NCI-H524 (cell line): ENCODE measurements at places on chromosomes 5 and 9.
A peak's percentile ranks its signal among the peaks of the same experiment; 100 is the strongest.

DNA sequence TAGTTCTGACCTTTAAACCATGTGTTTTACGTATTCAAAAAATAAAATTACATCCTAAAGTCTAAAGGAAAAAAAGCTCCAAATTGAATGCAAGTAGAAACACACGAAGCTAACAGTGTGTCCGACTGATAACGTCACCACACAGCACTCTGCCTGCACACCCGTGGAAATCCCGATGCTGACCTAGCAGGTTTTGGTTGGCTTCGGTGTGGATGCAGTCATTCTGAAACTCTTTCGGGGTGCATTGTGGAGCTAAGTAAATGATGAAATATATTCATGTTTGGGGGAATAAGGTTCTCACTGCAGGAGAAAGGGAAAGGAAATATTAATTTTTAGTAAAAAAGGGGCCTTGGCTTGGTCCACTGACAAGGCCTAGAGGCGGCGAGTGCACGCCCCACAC, 2.0 kb downstream of the RASGEF1C start:
- DNase-seq = no peak

DNA sequence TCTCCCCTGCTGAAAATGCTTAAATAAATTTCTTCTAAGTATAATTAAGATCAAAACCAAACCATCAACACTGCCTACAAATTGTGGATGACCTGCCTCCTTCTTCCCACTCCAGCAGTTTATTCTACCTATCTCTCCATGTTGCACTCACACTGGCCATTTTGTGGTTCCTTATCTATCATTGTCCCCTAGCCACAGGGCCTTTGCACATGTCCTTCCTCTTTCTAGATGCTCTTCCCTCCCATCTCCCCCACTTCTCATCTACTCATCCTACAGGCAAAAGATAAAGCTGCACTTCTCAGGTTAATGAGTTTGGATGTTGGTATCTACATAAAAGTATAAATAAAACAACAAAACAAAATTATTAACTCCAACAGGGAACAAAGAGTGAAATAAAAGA, 70.6 kb upstream of the CCNG1 start:
- DNase-seq = no peak

DNA sequence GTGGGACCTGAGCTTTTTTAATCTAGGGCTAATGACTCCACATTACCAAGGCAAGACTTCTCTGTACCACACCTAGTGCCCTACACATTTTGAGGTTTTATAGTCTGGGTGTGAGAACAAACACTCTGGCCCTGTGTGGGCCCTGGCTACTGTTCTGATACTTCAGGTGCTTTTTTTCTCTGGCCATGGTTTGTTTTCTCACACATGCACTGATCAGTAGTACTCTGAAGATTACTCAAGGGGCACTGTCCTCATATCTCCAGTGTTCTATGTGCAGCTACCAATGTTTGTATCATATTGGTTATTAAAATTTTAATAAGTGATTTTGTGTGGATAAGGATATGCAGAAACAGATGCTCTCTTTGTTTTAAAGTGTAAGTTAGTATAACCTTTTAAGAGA, 5.9 kb upstream of the C9orf40 start:
- no peak for DNase-seq

- no peak for DNase-seq
These were observed 147.5 kb downstream of the CAAP1 start for GRCh38 chr9:26745111-26745510.

DNA sequence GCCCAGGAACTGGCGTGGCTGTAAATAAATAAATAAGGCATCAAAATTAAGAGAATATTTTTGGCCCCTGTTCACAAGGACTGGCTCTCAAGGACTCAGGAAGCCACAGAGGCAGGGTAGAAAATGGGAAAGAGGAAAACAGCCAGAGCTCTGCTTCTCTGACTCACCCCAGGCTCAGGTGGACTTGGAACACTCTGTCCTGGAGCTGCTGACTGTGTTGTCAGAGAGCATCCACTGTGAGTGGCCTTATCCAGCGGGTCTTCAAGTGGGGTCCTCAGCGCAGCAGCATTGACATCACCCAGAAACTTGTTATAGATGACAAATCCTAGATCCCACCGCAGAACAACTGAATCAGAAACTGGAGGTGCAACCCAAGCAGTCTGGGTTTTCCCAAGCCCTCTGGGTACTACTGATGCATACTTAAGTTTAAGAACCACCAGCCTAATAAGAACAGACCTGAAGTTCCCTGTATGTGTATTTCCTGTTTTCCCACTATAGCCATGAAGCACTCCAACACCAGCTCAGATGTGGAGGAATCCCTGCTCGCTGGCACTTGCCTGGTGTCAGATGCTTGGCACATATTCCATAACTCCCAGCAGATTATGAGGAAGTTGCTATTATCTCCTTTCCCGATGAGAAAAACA, 20.5 kb downstream of the ADRA1B start:
- DNase-seq = no peak

GRCh38 chr9:93303258-93303771, 119.4 kb downstream of the WNK2 start:
- no peak for DNase-seq

GRCh38 chr5:113034182-113034773, 57.7 kb downstream of the DCP2 start:
- no peak for DNase-seq

DNA sequence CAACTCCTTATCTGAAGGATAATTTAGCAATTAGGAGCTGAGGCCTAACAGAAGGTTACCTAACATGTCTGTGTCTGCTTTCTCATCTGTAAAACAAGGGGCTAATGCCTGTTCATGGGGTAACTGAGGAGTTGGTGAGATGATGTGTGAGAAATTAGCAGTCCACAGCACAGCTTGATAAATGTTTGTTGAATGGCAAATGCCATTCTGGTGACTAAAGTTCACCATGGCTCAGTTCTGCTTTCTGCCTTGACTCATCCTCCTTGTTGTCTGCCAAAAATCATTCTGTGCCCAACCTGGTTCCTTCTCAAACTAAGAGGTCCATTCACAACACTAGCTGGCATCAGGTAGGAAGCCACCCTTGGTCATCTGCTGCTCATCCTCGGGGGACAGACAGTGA, 552.0 kb upstream of the KLF4 start:
- no peak for DNase-seq

- DNase-seq = no peak
These were observed 10.1 kb upstream of the FSD1L start for GRCh38 chr9:105437704-105438103.

DNA sequence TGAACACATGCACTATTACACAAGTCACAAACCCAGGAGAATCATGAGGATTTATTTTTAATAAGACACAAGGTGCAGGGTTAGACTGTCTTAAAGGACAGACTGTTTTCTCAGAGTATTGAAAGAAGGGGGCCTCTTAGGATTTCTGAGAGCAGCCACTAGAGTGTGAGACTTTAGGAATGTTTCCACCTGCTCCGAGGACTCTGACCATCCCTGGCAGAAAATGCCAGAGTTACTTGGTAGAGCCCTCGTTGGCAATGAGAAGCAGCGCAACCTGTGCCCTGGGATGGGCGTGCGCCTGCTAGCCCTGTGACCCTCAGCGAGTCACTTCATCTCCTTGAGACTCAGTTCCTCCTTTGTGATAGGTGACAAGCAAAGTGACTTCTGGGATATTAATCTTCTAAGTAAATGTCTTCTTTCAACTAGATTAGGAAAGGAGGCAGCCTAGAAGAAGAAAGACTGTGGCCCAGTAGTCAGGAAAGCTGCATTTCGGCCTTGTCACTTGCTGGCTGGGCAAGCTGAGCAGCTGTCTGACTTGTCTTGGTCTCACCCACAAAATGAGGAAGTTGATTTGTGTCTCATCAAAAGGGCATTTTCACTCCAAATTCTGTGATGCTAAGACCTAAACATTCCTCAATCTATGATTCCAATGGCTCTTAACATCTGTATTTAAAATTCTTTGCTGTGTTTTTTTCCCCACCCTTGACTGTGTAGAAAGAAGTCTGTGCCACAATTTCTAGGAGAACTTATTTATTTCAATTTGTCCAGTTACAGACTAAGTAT, 60.5 kb downstream of the PTCD2 start:
- DNase-seq = no peak

GRCh38 chr5:73437101-73437776, 11.3 kb downstream of the FOXD1 start:
- DNase-seq = peak; percentile 50

DNA sequence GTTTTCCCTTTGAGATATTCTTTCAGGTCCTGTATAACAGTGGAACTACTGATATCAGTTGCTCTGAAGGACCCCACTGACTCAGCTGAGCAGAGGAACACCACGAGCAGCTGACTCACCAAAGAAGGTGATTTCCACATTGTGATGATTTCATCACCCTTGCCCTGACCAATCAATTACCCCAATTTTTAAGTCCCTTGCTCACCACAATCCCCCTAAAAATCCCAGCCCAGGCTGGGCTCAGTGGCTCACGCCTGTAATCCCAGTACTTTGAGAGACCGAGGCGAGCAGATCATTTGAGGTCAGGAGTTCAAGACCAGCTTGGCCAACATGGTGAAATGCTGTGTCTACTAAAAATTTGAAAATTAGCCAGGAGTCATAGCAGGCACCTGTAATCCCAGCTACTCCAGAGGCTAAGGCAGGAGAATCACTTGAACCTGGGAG, 125.3 kb upstream of the ABCA1 start:
- DNase-seq = no peak

GRCh38 chr9:34318163-34318790, 10.8 kb downstream of the KIF24 start:
- DNase-seq = no peak

DNA sequence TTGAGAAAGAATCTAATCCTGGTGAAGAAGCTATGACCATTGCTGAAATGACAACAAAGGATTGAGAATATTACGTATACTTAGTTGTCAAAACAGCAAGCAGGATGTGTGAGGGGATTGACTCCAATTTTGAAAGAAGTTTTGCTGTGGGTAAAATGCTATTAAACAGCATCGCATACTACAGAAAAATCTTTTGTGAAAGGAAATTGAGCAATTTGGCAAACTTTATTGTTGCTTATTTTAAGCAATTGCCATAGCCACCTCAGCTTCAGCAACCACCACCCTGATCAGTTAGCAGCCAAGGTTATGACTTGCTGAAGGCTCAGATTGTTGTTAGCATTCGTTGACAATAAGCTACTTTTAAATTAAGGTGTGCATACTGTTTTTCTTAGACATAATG, 22.5 kb upstream of the ARL14EPL start:
- no peak for DNase-seq

DNA sequence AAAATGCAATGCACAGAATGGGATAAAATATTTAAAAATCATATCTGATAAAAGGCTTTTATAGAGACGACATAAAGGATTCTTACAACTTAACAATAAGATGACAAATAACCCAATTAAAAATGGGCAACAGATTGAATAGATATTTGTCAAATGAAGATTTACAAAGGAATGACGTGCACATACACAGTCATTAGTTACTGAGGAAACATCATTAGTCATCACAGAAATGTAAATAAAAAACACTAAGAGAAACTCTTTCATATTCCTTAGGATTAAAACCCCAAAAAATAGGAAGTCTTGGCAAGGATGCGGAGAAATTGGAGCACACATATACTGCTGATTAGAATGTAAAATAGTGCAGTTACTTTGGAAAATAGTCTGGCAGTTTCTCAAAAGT, 1886.0 kb upstream of the CDH6 start:
- DNase-seq = no peak

DNA sequence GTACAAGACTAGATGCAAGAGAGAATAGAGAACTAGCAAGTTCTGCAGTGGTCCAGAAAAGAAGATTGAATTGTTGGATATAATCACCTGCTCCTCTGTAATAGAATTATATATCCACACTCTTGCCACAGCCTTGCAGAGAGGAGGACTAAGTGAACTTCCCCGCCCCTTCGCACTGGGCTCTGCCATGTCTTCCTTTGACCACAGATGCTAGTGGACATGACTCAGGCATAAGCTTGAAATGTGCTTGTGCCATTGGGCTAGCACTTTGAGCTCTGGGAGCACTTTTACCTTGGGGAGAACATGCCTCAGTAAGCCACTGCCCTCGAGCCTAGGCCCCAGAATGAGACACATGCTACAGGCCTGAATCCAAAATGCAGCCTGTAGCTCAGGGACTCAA, 113.5 kb upstream of the RASA1 start:
- no peak for DNase-seq

DNA sequence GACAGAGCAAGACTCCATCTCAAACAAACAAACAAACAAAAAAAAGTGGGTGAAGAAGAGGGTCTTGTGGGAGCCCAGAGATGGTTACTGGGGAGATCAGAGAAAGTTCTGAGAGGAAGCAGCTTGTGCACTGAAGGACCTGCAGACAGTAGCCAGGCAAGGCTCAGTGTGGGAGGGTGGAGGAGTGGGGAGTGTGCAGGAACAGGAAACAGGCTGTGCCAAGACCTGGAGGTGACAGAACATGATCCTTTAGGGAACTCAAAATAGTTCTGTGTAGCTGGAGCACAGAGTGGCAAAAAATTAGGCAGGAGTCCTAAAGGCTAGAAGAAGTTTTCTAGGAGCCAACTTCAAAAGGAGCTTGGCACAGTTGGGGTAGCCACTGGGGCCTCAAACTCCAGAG, 19.2 kb upstream of the NANS start:
- DNase-seq = no peak

- DNase-seq = no peak
These were observed 90.5 kb downstream of the NRG2 start for GRCh38 chr5:139952574-139952973.

- no peak for DNase-seq
These were observed 627.2 kb downstream of the ISL1 start for GRCh38 chr5:52010454-52010853.

- no peak for DNase-seq
These were observed 53.7 kb downstream of the CERT1 start for GRCh38 chr5:75457691-75458090.

DNA sequence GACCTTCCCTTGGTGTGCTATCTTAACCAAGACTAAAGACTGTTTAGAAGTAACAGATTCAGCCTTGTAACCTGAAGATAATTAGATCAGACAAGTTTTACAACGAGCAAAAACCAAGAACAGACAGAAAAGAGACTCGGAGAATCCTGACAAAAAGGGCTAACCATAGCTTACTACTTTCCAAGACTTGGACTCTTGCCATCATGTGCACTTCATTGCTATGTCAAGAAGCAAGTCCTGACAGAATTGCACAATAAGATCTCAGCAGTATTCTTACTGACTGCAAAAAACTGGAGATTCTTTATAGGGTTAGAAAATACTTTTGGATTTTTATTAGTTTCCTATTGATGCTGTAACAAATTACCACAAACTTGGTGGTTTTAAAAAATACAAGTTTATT, 1539.0 kb upstream of the NUDT12 start:
- no peak for DNase-seq

DNA sequence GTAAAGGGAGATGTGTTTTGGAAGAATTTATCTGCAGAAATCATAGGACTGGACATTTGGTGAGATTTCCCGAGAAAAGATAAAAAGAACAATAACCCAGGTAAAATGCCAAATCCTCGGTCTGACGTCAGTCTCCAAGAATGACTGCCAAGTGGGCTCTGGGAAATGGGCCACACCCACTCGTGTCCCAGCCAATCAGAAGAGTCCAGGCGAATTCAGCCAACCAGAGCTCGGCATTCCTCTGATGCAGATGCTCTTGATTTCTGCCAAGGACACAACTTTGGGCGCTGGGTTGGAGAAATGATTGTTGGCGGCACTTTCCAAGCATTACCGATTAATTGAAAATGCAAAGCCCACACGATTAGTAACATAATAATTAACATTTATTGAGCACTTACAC, 73.3 kb downstream of the FGF18 start:
- DNase-seq = no peak
